T-cell (primary cell): ENCODE measurements at places on chromosomes 4 and X.

- DNase-seq = no peak
These were observed 18.5 kb downstream of the MAGEA9B start for GRCh38 chrX:149568701-149569296.

DNA sequence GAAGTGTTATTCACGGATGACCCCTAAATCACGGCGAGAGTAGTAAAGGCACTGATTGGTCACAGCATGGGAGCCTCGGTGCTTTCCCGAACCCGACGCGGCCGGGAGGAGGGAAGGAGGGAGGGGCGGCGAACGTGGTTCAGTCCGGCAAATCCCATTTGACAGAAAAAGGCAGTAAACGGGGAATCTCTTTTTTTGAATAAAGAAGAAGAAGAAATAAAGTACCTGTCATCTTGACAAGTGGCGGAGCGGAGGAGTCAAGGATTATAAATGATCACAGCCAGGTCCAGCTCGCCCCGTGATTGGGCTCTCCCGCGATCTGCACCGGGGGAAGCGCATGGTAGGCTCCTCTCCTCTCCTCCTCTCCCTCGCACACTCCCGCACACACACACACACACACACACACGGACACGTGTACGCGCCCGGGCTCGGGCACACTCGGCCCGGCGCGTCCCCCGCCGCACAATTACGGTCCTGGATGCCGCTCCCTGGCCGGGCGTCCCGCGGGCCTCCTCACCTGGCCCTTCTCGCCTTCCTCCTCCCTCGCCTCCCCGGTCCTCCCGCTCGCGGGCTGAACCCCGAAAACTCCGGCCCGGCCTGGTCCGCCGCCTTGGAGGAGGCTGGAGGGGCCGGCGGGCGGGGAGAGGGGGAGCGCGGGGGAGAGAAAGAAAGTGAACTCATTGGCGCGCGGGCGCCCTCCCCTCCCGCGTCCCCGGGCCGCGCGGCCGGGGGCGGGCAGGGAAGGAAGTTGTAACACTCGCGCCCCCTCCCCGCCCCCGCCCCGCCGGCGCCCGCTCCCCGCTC, 99.2 kb upstream of the TENM3 start:
- no peak for DNase-seq

- no peak for DNase-seq
These were observed 13.3 kb upstream of the SYTL4 start for GRCh38 chrX:100745205-100745604.

DNA sequence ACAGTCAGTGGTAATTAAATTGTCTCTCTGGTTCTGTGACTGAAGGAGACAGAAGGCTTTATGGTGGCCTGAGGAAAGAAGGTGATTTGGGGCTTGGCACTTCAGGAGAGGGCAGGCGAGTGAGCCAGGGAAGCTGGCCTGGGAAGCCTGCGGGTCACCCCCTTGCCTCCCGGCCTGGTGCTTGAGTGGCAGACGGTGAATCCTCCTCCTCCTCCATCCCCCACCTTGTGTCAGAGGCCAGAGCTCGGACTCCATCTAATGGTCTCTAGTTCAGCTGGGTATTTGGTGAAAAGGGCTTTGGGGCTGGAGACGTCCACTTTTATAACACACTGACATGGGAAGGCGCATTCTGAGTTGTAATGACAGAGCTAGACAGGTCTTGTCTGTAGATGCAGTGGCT, 8.7 kb downstream of the TMEM187 start:
- no peak for DNase-seq

DNA sequence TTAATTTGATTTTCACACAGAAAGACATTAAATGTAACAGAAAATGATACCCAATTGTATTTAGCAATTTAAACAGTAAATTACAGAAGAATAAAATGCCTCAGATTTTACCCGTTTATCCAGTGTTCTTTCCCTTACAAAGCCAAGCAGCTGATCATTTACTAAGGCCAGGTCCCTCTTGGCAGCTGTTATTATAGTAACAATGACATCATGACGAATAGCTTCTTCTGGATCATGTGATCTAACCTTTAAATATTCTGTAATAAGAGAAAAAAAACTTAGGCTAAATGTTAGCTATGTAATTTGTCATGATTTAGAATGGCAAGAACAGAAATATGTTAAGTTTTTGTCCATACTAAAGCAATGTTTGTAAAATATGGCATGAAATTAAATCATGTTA, 69.4 kb downstream of the PDS5A start:
- DNase-seq = no peak

GRCh38 chrX:110042496-110042895, 39.6 kb downstream of the TMEM164 start:
- no peak for DNase-seq

DNA sequence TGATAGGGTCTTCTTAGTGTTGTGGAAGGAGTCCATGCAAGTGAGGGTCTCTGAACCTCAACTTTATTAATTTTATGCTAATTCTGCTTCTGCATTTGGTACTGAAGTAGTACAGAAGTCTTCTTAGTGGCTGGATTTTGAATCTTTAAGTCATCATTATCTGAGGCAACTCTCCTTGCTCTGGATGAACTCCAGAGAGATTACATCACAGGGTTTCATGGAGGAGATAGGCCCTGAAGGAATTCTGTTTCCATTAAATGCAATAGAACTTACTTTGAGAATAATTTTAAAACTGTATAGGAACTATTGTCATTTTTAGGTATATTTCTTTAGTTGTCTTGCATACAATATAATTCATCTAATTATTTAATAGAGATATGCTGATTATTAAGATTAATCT, 451.2 kb downstream of the FAT4 start:
- no peak for DNase-seq

DNA sequence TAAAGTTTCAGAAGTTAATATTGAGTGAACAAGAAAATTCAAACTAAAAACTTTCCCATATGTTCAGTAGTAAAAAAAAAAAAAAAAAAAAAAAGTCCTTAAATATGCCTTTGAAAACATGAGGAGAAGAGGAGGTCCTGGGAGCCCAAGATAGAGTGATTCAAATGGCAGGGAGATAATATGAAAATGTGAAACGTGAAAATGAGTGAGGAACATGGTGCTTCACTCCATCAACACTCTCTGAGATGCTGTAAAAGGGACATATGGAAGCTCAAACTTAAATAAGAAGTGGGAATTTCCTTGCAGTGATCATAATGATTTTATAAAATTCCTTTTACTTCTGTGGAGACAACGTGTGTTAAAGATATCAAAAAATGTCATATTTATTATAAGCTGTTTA, 423.9 kb downstream of the PABPC4L start:
- DNase-seq = no peak

DNA sequence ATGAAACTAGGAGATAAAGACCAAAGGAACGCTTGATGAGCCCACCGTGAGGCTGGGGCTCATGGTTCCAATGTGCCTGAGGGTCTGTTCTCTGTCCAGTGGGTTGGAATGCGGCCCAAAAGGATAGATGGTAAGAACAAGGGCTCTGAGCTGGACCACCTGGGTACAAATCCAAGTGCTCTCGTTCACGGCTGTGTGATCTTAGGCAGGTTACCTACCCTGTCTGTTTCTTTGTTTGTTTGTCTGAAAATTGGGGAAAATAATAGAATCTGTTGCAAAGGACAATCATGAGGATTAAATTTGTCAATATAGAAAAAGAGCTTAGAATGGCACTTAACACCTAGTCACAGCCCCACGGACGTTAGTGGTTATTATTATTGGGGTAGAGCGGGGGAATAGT, 36.0 kb downstream of the SMIM20 start:
- DNase-seq = no peak
